ENCODE measurements at places on chromosomes 12 and 14. TPM values are rescaled to one million over a fixed set of nuclear protein-coding genes. Genes with fewer than 3 reads are reported as not detected.

DNA sequence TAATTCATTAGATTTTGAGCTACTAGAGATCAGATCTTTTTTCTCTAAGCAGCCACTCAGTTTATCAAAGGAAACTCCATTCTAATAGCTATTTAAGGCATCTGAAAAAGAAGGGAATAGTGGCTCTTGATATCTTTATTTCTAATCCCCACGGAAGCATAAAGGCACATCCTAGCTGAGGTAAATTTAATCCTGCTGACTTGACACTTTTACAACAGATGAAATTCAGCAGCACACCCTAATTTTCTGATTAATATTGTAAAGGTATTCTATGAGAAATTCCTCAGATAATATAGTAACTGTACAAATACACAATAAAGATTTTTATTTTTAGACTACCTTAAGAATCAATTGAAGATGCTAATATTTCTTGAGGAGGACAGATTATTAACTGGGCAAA lies 916.4 kb downstream of the TMTC2 start:
- no peak for DNase-seq

- no peak for DNase-seq
Observed at GRCh38 chr14:103716091-103716801, 636 bp downstream of the ZFYVE21 start.

The YLPM1 gene
- total RNA-seq: 26.6 TPM

GRCh38 chr12:80412343-80412953 lies 31.6 kb upstream of the PTPRQ start:
- DNase-seq: no peak

The GPR132 gene
- 1.3 TPM for total RNA-seq

Data from Right ventricle myocardium superior (tissue), 1 donor.